ENCODE measurements at places on chromosomes 13 and 19.

DNA sequence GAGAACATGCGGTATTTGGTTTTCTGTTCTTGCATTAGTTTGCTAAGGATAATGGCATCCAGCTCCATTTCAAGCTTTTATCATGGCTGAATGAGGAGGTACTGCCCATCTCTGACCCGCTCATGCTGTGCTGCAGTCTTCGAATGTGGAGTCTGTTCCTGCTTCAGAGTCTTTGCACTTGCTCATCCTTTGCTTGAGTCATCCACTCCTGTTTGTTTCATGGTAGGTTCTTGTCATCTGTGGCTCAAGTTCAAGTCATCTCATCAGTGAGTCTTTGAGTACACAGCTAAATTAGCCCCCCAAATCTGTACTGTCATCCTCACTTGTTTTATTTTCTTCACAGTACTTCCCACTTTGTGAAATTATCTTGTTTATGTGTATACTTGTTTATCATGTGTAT lies 5.4 kb downstream of the UCHL3 start:
- DNase-seq: no peak

- no peak for DNase-seq
Observed at GRCh38 chr13:26623125-26623524, 65.6 kb downstream of the WASF3 start.

GRCh38 chr19:28400953-28401671 lies 811.8 kb downstream of the UQCRFS1 start:
- DNase-seq: no peak

GRCh38 chr13:101751488-101751887 lies 299.0 kb downstream of the ITGBL1 start:
- DNase-seq: peak; percentile 60

- DNase-seq: peak; percentile 96
Observed at GRCh38 chr13:33275916-33276315, 9.6 kb downstream of the STARD13 start.

GRCh38 chr13:109809216-109809932 lies 23.0 kb upstream of the IRS2 start:
- DNase-seq: no peak
